Mesendoderm (in vitro differentiated cells): ENCODE measurements at places on chromosomes 4 and X.

DNA sequence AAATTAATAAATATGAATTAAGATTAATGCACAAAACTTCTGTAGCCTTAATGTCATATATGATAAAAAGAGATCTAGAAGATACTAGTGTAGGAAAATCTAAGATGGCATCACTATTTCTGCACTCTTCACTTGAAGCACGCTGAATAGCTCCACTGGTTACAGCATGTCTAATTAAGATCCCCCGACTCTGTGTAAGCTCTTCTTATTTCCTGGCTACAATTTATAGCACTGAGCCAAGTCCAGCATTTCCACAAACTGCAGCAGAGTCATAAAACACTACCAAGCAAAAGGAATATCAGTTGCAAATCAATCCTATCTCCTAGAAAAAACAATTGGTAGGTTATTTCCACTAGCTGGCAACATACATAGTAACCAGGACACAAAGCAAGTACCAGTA lies 1.3 kb upstream of the CCNA2 start:
- no peak for DNase-seq

GRCh38 chrX:9555354-9555753 lies 90.5 kb downstream of the TBL1X start:
- DNase-seq = no peak

- DNase-seq = peak; percentile 47
Observed at GRCh38 chrX:135931644-135932487, 38.4 kb downstream of the SAGE1 start.

DNA sequence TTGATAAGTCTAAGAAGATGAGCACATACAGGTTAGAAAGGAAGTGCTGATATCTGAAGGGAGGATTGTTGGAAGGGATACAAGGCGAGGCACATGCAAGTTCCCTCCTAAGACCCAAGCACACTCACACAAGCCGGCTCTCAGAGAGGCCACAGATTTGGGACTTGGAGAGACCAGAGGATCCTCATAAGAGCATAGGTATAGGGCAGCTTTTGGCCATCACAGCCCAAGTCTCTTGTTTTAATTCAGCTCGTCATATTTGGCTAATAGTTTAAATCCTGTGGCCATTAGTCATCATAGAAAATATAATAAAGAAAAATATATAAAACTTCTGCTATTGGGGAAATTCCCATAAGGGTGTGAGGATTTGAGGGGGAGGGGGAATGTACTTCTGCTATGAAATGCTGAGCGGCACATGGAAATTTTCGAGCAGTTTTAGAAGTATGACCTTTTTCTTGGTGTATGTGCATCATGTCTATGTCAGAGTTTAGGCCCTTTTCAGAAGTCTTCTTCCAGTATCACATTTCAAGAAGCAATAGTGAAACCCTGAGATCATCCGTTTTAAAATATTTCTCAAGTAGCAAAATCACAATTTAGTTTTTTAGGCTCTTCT lies 97.7 kb downstream of the NFKB1 start:
- DNase-seq = no peak

DNA sequence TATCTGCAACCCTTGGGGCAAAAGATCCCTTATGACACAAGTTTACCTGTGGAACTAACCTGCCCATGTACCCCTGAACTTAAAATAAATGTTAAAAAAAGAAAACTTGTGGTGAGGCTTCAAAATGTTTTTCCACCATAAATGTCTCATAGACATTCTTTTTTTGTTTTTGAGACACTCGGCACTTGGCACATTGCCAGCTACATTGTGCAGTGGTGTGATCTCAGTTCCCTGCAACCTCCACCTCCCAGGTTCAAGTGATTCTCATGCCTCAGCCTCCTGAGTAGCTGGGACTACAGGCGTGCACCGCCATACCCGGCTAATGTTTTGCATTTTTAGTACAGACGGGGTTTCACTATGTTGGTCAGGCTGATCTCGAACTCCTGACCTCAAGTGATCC lies 528.9 kb upstream of the CXorf51A start:
- DNase-seq = no peak

GRCh38 chrX:129997086-129997485 lies 14.7 kb downstream of the BCORL1 start:
- no peak for DNase-seq

- DNase-seq = no peak
Observed at GRCh38 chr4:14151101-14151500, 523.6 kb upstream of the BOD1L1 start.

DNA sequence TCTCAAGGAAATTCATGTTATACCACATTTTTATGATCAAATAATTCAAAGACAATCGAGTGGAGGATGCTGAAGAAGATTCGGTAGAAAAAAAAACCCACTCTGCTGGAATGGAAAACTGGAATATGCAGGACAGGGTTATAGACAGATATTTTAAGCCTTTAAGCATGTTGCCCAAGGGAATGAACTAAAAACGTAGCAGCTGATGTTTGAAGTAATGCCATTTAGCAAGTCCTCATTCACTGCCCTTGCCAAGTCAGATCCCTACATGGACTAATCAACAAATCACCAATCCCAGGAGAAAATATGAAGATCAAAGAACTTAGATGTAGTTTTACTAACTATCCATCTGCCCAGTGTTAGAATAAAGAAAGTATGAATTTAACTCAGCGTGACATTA lies 75.6 kb upstream of the ETNPPL start:
- no peak for DNase-seq

- no peak for DNase-seq
Observed at GRCh38 chrX:148815218-148815961, 315.0 kb downstream of the AFF2 start.

DNA sequence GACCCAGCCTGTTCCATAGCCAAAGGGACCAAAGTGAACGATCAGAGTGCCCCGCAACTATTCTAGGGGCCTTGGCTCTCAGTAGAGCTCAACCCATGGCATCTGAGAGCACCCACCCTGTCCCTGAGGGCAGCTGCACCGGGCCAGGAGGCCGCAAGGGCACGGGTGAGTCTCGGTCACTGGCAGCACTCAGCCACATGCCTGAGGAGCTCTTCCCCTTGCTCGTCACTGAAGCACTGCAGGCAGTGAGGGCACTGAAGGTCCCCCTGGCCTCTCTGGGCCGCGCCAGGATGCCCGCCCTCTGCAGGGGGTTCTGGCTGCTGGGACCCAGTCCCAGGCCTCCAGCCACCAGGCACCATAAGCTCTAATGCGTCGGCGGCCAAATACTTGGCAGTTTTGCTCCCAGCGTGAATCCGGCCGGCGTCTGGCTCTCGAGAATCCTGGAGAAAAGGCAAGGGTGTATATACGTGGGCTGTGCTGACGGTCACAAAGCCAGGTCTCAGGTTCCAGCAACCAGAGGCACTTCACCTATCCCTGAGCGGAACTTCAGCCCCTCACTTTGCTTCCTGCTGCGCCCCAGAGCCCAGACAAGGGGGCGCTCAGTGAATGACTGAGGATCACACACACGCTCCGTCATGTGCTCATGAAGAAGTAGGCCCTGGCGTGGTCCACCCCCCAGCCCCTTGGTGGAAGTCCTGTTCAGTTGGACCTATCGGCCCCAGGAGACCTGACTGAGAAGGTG lies 13.9 kb downstream of the TNIP2 start:
- DNase-seq = no peak

DNA sequence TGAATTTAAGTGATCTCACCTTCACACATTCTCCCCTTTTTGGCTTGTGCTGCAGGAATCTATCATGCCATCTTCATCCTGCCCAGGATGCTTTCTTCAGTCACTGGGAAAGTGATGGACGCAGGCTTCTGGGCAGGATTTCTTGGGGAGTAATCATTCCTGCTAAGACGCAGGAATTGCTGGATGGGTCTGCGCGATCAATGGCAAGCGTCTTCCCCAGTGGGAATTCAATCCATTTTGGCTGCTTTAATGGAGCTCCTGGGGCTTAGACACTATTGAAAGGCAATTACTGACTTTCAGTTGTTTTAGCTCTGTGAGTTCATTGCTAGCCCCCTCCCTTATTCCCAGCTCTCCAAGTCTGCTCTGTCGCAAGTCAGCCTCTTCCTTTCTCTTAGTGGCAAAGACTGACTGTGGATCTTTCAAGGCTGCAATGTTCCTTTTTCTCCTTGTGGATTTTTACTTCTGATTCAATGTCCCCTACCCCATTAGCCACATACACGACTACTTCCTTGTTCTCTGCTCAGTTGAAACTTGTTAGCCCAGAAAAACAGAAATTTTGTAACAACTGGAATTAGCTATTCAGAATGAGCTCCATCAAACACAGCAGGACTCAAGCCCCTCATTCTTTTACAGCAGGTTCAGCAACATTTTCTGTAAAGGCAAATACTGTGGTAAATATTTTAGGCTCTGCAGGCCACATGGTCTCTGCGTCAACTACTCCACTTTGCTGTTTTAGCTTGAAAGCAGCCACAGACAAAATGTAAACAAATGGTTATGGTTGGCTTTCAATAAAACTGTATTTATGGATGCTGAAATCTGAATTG lies 154.9 kb downstream of the ASB9 start:
- DNase-seq = peak; percentile 7

DNA sequence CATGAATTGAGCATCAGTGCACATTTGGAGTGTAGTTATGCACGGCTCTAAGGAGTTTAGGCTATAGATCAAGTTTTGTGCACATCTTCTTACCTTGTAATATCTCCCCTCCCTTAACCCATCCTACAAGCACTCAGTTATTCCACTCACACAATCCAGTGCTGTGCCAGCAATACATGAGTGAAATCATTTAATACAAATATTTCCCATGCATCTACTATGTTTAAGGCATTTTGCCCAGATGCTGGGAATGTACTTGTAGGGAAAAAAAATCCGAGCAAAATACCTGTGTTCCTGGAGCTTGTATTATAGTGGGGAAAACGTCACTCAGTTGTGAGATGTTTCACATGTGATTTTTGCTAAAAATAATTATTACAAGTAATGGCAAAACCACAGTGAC lies 191.6 kb upstream of the LDB2 start:
- no peak for DNase-seq

DNA sequence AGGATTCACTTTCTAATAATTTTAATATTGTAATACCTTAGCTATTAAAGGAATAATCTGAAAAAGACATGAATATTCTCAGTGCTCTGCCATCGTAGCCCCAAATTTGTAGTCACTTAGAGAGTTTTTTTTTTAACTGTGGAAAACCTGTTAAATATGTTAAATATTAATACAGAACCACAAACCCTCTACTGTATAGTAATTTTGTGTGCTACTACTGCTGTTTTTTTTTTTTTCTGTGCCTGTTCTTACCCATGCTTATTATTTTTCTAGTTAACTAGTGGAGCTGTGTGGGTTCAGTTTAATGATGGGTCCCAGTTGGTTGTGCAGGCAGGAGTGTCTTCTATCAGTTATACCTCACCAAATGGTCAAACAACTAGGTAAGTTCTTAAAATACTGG lies 15.8 kb downstream of the PLK4 start:
- DNase-seq = no peak

- no peak for DNase-seq
Observed at GRCh38 chr4:26342328-26343037, 21.7 kb downstream of the RBPJ start.

DNA sequence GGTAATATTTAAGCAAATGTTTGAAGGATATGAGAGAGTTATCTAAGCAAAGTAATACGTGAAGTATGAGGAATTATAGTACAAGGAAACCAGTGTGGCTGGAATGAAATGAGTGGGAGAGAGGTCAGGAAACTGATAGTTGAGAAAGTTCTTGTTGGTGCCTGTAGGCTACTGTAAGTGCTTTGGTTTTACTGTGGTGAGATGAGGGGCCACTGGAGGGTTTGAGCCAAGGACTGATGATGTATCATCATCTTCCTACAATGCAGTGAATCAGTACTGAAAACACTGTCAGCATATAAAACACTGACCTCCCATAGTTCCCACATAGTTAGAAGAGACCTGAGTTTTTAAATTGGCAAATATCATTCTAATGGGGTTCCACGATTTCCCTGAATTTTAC lies 367.5 kb upstream of the CTSO start:
- DNase-seq = no peak

DNA sequence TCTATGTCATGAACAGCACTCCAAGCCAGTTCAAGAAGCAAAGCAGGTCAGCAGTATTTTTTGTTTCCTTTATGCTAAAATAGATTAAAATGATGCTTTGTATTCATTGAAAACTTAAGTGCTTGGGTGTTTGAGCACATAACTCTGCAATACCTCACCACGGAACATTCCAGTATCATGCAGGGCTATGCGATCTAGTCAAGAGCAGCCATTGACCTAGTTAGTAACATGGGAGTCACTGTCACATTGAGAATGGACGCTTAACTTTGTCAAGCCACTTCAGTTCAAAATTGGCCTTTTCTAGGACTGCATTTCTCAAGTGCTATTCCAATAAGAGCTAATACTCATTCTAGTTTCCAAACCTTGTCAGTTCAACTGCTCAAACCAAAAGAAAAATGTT lies 160.1 kb upstream of the FSTL5 start:
- no peak for DNase-seq

DNA sequence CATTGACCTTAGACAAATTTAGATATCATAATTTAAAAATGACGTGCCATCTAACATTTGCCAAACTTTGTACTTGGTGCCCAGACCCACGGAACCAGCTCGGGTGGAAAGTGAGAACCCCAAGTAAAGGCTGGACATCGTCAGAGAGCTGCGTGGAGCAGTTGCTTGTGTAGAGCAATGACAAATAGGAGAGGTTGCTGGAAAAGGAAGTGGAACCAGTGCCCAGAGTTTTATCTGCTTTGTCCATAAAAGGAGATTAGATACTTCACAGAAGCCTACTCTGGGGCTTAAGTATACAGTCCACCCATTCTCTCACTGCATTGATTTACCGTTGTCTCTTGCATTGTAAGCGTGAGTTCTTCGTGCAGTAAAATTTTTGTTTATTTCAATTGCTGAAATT lies 5.4 kb upstream of the TBC1D1 start:
- DNase-seq = no peak

DNA sequence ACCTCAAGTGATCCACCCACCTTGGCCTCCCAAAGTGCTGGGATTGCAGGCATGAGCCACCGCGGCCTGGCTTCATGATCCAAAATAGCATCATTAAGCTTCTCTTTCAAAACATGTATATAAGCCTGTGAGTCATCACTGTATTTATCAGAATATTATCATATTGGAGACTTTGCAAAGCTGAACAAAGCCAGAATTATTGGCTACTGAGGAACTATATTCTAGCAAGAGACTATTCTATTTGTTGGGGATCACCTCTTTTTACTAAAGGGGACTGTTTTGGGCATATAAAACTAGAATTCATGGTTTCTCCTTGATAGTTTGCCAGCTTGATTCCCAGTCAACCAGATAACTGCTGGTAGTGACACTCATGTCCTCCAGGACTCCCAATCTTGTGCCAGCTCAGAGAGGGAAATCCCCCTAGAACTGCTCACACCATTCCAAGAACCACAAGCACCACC lies 40.1 kb downstream of the TET2 start:
- no peak for DNase-seq

DNA sequence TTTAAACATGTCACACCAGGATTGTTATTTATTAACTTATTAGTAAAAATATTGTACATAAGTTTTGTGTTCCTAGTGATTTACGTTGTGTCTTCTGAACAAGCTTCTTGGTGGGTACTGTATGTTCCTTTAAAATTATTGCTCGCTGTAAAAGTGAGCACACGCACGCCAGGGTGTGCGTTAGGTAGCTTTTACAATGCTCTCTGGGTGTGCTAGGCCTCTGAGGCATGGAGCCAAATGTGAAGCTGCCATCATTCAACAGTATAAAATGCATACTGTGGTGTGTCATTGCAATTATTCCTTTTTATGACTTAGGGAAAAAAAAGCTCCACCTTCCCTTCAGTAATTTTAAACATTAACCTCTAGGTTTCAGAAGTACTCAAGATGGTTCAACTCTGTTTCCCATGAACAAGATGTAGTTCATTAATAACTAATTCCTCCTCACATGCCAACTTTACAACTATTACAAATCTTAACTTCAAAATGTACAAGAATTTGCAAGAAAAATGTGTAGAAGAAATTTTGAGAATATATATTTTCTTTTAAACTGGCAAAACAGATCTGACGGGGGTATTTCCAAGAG lies 42.4 kb downstream of the ATOH1 start:
- no peak for DNase-seq
